H1 (cell line): ENCODE measurements at places on chromosomes 5 and 9.

- no peaks in the 10 kb centered on the region for H3K27me3 ChIP-seq
- H3K4me1 ChIP-seq, result peaks cover 14% of the 10 kb centered on the region; the same call in 1 of the 2 replicates
- no peaks in the 10 kb centered on the region for H3K36me3 ChIP-seq
Measured at GRCh38 chr5:31107091-31107518, 86.4 kb upstream of the CDH6 start.

GRCh38 chr9:135267191-135267809, 179.8 kb downstream of the OLFM1 start:
- H3K27me3 ChIP-seq, result no peaks in the 10 kb centered on the region
- H3K27ac ChIP-seq, result no peak overlapping the region
- H3K4me3 ChIP-seq, result no peak overlapping the region
- H3K36me3 ChIP-seq, result no peaks in the 10 kb centered on the region
- no peaks in the 10 kb centered on the region; the same call in 1 of the 2 replicates for H3K4me1 ChIP-seq
- no peak for DNase-seq

- no peak overlapping the region for H3K4me3 ChIP-seq
- H3K4me1 ChIP-seq, result peaks cover 4% of the 10 kb centered on the region; the same call in 1 of the 2 replicates
- H3K27me3 ChIP-seq, result no peaks in the 10 kb centered on the region
- no peaks in the 10 kb centered on the region for H3K36me3 ChIP-seq
- H3K27ac ChIP-seq, result no peak overlapping the region
Measured at GRCh38 chr5:22044229-22044628, 808.9 kb downstream of the CDH12 start.

DNA sequence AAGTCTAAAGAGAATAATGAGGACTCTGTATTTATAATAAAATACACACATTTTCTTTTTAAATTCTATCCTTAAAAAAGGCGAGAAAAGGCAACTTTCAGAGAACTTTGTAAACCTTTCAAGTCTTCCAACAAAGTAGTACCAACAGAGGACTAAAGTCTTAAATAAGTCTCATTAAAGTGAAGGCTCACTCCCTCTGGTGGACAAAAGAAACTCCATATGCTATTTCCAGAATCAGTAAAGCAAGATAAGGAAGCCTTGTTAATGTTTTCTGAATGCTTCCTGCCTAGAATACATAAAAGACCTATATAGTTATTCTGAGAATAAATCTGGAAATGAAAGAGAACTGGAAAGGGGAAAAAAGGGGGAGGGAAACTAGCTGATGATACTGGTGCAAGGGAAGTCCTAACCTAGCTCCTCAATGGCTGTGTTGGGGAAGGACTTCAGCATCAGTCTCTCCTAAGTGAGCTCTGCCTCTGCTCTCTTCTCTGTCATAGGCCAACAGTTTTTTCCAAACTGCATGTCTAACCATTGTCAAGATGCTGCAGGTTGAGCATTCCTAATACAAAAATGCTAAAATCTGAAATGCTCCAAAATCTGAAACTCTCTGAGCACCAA, 7.2 kb downstream of the HMGCS1 start:
- no peaks in the 10 kb centered on the region for H3K27me3 ChIP-seq
- no peak overlapping the region for H3K27ac ChIP-seq
- no peak overlapping the region for H3K4me3 ChIP-seq
- H3K4me1 ChIP-seq, result peaks cover 2% of the 10 kb centered on the region; the same call in 1 of the 2 replicates

DNA sequence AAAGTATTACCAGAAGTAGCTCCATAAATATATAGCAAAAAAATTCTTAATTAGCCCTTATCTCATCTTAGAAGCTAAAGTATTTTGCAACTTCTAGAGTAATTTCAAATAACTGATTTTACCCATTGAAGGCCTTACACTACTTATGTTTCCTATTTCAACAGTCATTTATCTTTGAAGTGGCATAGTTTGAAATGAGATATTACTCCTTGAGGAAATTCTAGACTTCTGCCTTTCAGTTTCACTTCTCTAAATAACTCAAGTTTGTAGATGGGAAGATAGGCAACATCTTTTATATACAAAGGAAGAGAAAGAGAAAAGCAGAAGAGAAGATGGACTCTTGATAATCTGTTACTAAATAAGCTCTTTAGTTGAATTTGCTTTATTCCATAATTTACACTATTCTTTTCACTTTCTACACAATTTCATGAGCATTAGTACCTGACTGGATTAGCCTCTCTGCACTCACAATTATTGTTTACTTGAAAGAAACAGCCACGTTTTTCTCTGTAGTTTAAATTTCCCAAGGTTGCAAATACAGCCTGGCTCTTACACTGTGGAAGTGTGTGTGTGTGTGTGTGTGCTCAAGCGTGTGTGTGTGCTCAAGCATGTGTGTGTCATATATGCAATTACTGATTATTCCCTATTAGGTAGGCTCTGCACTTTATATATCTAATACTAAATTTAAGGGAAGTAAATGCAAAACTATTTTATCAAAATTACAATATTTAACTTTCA, 60.6 kb upstream of the EMB start:
- H3K36me3 ChIP-seq, result no peaks in the 10 kb centered on the region
- no peak for DNase-seq
- no peak overlapping the region for H3K27ac ChIP-seq
- H3K4me1 ChIP-seq, result no peaks in the 10 kb centered on the region

DNA sequence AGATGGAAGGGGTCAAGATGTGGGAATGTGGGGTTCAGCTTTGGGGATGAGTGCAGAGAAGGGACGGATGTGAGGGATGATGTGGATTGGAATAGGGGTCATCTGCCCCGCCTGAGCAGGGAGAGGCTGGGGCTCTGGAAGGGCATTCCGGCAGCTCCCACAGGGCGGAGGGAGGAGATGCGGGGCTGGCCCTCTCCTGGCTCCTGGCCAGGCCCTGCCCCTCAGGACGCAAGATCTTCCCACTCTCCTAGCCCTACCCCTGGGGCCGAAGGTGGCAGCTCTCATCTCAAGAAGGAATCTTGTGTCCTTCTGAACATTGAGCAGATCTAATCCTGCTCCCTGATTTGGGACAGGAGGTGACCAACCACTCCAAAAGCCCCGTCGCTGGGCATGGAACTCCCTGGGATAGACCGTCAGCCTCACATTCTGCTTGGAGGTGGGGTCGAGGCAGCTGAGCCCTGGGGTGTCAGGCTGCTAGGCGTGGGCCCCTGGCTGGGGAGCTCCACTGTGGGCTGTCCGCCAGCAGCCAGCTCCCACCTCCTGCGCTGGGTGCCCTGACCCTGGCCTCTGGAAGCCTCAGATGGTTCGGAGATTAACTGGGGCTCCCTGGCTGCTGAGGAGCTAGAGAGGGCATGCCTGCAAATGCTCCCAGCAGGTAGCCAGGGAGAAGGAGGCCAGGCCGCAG, 125.2 kb downstream of the ZNF354C start:
- DNase-seq, result no peak
- H3K27me3 ChIP-seq, result no peaks in the 10 kb centered on the region
- H3K4me3 ChIP-seq, result no peak overlapping the region
- peaks cover 34% of the 10 kb centered on the region for H3K4me1 ChIP-seq
- H3K36me3 ChIP-seq, result no peaks in the 10 kb centered on the region

GRCh38 chr9:105841562-105841961, 147.2 kb downstream of the TMEM38B start:
- H3K4me1 ChIP-seq, result no peaks in the 10 kb centered on the region
- H3K4me3 ChIP-seq, result no peak overlapping the region
- H3K27me3 ChIP-seq, result no peaks in the 10 kb centered on the region
- H3K27ac ChIP-seq, result no peak overlapping the region
- no peaks in the 10 kb centered on the region for H3K36me3 ChIP-seq

GRCh38 chr9:72144756-72145492, 4.3 kb upstream of the GDA start:
- no peak overlapping the region for H3K4me3 ChIP-seq
- H3K27ac ChIP-seq, result no peak overlapping the region
- H3K4me1 ChIP-seq, result no peaks in the 10 kb centered on the region
- DNase-seq, result no peak
- H3K27me3 ChIP-seq, result peaks cover 21% of the 10 kb centered on the region
- no peaks in the 10 kb centered on the region for H3K36me3 ChIP-seq

DNA sequence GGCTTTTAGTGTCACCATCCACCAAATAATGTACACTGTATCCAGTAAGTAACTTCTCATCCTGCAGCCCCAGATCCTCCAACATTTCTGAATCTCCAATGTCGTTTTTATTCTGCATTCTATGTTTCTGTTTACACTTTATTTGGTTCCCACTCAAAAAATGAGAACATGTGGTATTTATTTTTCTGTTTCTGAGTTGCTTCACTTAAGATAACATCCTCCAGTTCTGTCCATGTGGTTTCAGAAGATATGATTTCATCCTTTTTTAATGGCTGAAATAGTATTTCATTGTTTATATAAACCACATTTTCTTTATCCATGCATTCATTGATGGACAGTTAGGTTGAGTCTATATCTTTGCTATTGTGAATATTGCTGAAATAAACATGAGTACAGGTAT, 677.3 kb upstream of the FTMT start:
- H3K27me3 ChIP-seq, result no peaks in the 10 kb centered on the region
- no peaks in the 10 kb centered on the region for H3K36me3 ChIP-seq
- H3K4me1 ChIP-seq, result no peaks in the 10 kb centered on the region
- H3K4me3 ChIP-seq, result no peak overlapping the region
- no peak overlapping the region for H3K27ac ChIP-seq

GRCh38 chr5:148748702-148749392, 77.6 kb upstream of the ADRB2 start:
- no peaks in the 10 kb centered on the region for H3K27me3 ChIP-seq
- DNase-seq, result no peak
- 0 out of 2 replicates have a peak, but pooled peaks cover 3% of the 10 kb centered on the region for H3K36me3 ChIP-seq
- H3K4me1 ChIP-seq, result no peaks in the 10 kb centered on the region
- no peak overlapping the region for H3K27ac ChIP-seq

DNA sequence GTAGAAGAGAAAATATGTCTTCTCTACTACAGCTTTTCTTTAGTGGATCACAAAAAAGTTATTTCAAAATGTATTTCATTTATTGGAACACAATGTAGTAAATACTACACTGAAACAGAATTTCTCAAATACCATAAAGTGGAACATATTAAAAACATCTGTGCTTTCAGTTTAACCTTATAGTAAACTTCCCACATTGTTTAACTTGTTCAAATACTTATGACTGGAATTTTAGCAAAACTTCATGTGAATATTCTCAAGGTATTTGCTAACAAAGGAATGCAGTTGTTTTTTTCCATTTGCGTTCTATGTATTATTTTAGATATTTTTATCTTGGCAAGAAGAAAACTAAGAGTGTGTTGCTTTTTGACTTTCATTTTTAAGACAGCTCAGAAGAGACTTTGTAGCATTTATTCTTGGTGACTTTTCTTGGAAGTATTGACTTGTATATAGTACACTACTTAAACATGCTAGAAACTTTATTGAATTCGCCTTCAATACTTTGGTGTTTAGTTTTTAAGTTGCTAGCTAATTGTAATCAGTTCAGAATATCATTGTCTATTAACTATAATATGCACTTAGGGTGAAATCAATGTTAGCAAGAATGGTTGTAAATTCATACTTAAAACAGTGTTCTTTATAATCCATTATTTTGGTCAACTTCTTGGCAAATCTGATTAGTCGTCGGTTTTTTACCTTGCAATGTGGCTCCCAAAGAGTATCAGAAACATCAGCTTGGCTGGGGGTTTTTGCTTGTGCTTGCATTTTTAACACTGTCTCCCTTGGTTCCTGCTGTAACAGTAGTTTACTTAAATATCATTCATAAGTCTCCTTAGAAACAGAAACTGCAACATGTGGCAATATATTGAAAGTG, 5.0 kb upstream of the RHOBTB3 start:
- no peak overlapping the region for H3K4me3 ChIP-seq
- no peak for DNase-seq
- H3K27me3 ChIP-seq, result peaks cover 4% of the 10 kb centered on the region
- peaks cover 5% of the 10 kb centered on the region for H3K4me1 ChIP-seq
- no peak overlapping the region for H3K27ac ChIP-seq
- H3K36me3 ChIP-seq, result no peaks in the 10 kb centered on the region

- peaks cover 40% of the 10 kb centered on the region for H3K4me1 ChIP-seq
- peak overlapping the region; percentile 33; the same call in 1 of the 2 replicates for H3K27ac ChIP-seq
- no peak overlapping the region for H3K4me3 ChIP-seq
- no peaks in the 10 kb centered on the region for H3K27me3 ChIP-seq
Measured at GRCh38 chr9:135887585-135888050, 19.7 kb downstream of the CAMSAP1 start.

DNA sequence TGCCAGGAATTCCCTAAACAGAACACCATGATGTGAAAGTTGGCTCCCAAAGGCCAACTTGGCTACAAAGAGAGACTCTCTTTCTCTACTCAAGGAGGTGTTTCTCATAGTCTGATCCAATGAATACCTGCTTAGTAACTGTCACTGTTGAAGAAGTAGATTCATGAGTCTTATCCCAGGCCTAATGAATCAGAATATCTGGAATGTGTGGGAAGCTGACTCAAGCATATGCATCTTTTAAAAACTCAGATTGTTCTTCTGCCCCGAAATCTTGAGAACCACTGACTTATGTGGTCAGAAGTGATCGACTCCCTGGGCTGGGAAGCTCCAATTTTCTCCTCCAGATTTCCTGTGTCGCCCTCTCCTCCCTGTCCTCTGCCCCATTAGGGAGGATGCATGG, 345.6 kb downstream of the PLK2 start:
- no peaks in the 10 kb centered on the region for H3K4me1 ChIP-seq
- no peak for DNase-seq
- H3K27ac ChIP-seq, result no peak overlapping the region
- no peaks in the 10 kb centered on the region for H3K36me3 ChIP-seq
- H3K4me3 ChIP-seq, result no peak overlapping the region

DNA sequence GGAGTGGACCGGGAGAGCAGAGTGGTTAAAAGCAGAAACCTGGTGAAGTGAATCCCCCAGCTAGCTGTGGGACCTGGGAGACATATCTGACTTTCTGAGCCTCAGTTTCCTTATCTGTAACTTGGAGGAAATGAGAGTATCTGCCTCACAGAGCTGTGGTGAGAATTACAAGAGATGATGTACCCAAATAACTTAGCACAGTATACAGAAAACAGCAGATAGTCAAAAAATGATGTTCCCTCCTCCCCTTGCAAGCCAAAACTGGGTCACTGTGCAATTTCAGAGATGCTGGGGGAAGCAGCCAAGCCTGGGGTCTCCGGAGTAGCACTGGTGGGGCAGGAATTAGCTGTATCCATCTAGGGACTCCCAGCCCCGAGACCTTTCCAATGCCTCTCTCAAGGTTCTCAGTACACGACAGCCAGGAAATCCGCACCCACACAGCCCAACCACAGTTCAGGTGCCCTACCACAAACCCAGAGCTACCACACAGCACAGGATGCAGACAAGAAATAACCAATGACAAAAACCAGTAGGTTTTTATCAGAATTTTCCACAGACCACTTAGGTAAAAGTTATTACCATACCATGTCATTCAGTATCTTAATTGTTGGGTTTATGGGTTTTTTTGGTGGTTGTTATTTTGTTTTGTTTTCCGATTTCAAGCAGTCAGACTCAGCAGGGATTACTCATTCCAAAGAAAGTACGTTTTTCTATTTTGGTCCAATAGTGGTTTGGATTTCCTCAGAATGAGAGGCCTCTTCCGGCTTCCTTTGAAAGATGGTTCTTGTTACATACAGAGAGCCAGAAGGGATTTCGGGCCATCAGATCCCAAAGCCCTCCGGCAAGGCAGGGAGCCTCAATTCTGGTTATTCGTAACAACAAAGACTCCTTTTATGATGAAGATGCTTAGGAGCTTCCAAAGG, 4.9 kb upstream of the HRH2 start:
- H3K36me3 ChIP-seq, result no peaks in the 10 kb centered on the region
- no peak overlapping the region for H3K27ac ChIP-seq
- H3K27me3 ChIP-seq, result no peaks in the 10 kb centered on the region
- DNase-seq, result no peak
- H3K4me1 ChIP-seq, result no peaks in the 10 kb centered on the region; the same call in 1 of the 2 replicates
- H3K4me3 ChIP-seq, result no peak overlapping the region

GRCh38 chr9:16062542-16063240, 509.8 kb downstream of the CCDC171 start:
- H3K27me3 ChIP-seq, result no peaks in the 10 kb centered on the region
- peaks cover 12% of the 10 kb centered on the region for H3K4me1 ChIP-seq
- H3K4me3 ChIP-seq, result no peak overlapping the region
